ENCODE measurements at places on chromosomes 2 and 18. TPM values are rescaled to one million over a fixed set of nuclear protein-coding genes. Genes with fewer than 3 reads are reported as not detected.

The SLC25A52 gene
- not detected for polyA plus RNA-seq

The SERPINB13 gene
- polyA plus RNA-seq = not detected

The QPCT gene
- 4.3 TPM for polyA plus RNA-seq

The ZFP36L2 gene
- polyA plus RNA-seq = 13.4 TPM

The D2HGDH gene
- polyA plus RNA-seq = 9.8 TPM

The SIX3 gene
- 0.02 TPM for polyA plus RNA-seq

The SLC11A1 gene
- 0.20 TPM for polyA plus RNA-seq

The GPBAR1 gene
- polyA plus RNA-seq = 0.59 TPM

The PDE1A gene
- polyA plus RNA-seq = not detected

The SDC1 gene
- 71.4 TPM for polyA plus RNA-seq

The CHRNG gene
- polyA plus RNA-seq = 0.05 TPM

The TMEM178A gene
- 11.2 TPM for polyA plus RNA-seq

The IL36RN gene
- not detected for polyA plus RNA-seq

The SH3YL1 gene
- 12.9 TPM for polyA plus RNA-seq

The MCFD2 gene
- polyA plus RNA-seq = 35.2 TPM

The CYP27A1 gene
- polyA plus RNA-seq = 12.9 TPM

The ITPRIPL1 gene
- 11.7 TPM for polyA plus RNA-seq

The MEP1B gene
- polyA plus RNA-seq = not detected

The SKOR2 gene
- 0.05 TPM for polyA plus RNA-seq

The ZNF24 gene
- 12.5 TPM for polyA plus RNA-seq

The CTAGE1 gene
- polyA plus RNA-seq = not detected

The NEMP2 gene
- polyA plus RNA-seq = 3.1 TPM

The GPR17 gene
- 0.03 TPM for polyA plus RNA-seq

The DUSP19 gene
- 0.53 TPM for polyA plus RNA-seq

The RGPD4 gene
- not detected for polyA plus RNA-seq

The C2orf78 gene
- polyA plus RNA-seq = 0.89 TPM

The SCN7A gene
- polyA plus RNA-seq = 0.03 TPM

The TMEM247 gene
- not detected for polyA plus RNA-seq

The SRD5A2 gene
- polyA plus RNA-seq = 0.02 TPM

The ITM2C gene
- 889 TPM for polyA plus RNA-seq

The MARCHF4 gene
- 1.8 TPM for polyA plus RNA-seq

The SALL3 gene
- polyA plus RNA-seq = 24.5 TPM

The DRC1 gene
- 0.11 TPM for polyA plus RNA-seq

The FBXO36 gene
- polyA plus RNA-seq = 3.4 TPM

The FHOD3 gene
- 7.6 TPM for polyA plus RNA-seq

The PPP1R1C gene
- 1.3 TPM for polyA plus RNA-seq

The CFC1 gene
- polyA plus RNA-seq = 0.14 TPM

The DNAJC5G gene
- 0.83 TPM for polyA plus RNA-seq

The CPLX4 gene
- not detected for polyA plus RNA-seq

The MYL12A gene
- polyA plus RNA-seq = 88.4 TPM

Data from H1 (cell line).